Suppressor macrophage (primary cell): ENCODE measurements at places on chromosomes 3 and 15.

DNA sequence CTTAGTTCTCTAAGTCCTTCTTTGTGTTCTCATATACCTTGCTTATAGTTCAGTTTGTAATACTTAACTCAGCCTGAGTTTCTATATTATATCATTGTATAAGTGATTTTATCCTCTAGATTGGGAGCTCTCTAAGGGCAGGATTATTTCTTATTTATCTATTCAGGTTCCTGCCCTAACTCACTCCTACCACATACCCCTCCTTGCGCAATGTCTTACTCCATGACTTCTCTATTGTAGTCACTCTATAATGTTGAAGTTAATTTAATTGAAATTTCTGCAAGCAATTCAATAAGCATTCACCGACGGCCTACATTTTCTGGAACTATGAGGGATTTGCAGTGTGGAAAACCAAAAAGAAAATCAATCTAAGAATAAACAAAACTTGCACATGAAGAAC is 3.6 kb upstream of the OR5K4 start:
- DNase-seq: no peak

DNA sequence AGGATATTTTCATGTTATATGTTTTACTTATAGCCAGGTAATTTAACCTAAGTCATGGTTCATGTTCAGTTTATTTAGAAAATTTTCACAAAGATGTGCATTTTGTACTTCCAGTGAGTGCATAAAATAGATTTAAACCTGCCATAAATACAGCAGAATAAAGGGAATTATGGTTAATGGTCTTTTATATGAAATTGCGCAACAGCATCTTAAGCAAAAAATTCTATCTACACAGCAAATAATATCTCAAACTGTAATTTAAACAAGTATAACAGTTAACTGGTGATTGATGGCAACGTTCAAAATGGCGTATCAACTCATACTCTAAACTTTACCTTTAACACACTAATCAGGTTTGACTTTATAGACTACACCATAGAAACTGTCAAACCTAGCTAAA is 97.6 kb downstream of the ROBO1 start:
- no peak for DNase-seq

DNA sequence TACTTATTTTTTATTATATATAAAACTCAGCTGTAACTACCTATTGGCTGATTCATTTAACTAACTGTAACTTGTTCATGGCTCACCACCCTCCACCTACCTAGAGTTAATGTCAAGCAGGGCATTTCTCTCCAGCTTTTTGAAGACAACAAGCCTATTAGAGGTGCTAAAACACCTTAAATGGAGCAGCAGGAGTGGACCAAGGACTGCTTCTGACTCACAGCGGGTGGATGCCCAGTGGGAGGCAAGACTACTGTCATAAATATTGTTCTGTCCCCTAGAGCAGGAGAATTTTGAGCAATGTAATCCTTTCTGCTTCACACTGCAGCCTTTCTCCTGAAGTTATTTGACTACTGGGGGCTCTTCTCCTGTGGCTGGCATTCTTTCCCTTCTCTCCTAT is 146.9 kb downstream of the CLSTN2 start:
- DNase-seq: no peak

GRCh38 chr3:77427528-77427927 is 387.6 kb downstream of the ROBO2 start:
- no peak for DNase-seq

DNA sequence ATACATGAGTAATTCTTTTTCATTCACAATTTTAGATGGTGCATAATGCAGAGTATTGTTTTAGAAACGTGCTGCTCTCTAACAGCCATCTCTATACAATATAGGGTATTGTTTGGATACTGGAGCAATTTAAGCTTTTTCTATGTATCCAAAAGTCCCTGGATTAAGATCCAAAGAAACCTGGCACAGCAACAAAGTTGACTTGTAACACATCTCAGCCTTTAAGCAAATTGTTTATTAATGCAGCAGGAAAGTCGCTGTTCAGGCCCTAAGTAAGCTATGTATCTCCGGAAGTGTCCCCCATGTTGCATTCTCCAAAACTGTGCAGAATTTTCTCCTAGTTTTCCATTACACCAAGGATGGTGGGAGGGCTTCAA is 7.3 kb downstream of the VGLL4 start:
- DNase-seq: no peak

DNA sequence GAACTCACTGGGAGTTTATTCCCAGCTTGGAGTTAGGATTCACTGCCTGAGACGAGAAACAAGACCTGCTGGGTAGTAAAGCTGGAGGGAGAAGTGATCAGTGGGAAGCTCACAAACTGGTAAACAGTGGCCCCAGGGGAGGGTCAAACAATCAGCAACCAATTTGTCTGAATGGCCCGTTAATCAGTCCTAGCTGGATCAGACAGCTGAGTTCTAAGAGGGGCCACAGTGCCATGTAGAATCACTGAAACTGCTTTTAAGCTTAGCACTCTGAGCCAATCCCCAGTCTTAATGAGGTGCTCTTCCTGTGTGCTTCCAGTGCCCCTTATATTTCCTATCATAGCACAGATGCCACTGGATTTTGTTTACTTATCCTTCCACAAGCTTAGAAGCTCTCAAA is 591.7 kb downstream of the RSL24D1 start:
- DNase-seq: no peak

- DNase-seq: no peak
These were observed 15.0 kb downstream of the TAGLN3 start for GRCh38 chr3:112013784-112014143.

GRCh38 chr3:52402101-52402521 is 42.8 kb downstream of the SEMA3G start:
- DNase-seq: no peak

- no peak for DNase-seq
These were observed 503.9 kb upstream of the MDFIC2 start for GRCh38 chr3:70816346-70816745.

GRCh38 chr3:74808506-74809275 is 194.2 kb upstream of the CNTN3 start:
- no peak for DNase-seq

DNA sequence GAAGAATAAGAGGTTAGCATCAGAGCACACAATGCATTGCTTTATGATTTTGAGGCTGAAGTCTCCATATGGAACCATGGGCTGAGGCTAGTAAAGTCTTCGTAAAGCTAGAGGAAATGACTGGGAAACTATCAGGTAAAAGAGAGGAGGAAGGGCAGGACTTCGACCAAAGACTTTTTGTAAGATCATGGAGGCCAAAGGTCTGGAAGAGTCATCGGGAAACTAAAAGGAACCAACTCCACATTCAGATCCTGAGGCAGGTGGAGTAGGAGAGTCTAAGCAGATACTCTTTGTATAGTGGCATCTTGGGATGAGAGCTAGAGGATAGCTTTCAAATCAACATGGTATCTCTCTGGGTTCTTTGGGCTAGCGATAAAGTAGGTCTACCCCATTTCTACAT is 36.3 kb downstream of the SEMA6D start:
- DNase-seq: no peak

- DNase-seq: no peak
These were observed 1151.8 kb upstream of the ALCAM start for GRCh38 chr3:104214937-104215336.

DNA sequence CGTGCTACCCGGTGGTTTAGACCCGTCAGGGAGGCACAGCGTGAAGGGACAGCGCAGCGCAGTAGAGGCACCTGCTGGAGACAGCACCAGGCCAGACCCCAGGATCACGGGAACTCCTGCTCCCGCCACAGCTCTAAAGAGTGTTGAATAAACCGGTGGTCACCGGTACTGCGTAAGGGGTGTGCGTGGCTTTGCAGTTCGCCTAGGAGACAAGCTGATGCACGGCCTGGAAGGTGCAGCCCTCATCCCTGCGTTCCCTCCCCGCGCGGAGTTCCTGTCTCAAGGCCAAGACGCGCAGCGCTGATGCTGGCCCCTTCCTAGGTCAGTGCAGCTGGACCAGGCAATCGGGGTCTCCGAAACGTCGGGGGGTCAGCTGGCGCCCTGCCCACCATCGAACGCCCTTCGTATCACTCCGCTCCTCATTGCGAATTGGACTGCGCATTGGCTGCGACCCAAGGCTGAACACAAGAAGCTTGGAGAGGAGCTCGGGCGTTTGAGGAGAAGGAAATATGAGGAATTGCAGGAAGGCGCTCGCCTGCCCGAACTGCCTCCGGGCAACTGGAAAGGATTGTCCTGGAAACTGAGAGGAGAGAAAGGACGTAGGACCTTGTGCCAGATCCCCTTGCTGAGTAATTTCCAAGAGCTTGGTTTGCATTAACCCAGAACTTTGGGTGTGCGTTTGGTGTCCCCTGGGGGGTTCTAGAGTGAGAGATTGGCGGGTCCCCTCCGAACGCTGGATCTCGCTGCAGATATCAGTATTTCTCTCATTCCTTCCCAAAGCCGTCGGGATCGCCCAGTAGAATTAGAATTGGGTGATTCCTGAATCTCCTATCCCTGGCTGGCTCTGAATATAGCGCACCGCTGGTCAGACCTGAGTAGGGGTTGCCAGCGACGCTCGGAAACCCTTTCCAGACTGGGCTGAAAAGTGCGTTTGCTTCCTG is 2.3 kb upstream of the SOX14 start:
- DNase-seq: no peak

- DNase-seq: no peak
These were observed 13.5 kb upstream of the STXBP5L start for GRCh38 chr3:120894316-120895057.

GRCh38 chr3:46116996-46117395 is 89.7 kb upstream of the XCR1 start:
- DNase-seq: peak; percentile 75

DNA sequence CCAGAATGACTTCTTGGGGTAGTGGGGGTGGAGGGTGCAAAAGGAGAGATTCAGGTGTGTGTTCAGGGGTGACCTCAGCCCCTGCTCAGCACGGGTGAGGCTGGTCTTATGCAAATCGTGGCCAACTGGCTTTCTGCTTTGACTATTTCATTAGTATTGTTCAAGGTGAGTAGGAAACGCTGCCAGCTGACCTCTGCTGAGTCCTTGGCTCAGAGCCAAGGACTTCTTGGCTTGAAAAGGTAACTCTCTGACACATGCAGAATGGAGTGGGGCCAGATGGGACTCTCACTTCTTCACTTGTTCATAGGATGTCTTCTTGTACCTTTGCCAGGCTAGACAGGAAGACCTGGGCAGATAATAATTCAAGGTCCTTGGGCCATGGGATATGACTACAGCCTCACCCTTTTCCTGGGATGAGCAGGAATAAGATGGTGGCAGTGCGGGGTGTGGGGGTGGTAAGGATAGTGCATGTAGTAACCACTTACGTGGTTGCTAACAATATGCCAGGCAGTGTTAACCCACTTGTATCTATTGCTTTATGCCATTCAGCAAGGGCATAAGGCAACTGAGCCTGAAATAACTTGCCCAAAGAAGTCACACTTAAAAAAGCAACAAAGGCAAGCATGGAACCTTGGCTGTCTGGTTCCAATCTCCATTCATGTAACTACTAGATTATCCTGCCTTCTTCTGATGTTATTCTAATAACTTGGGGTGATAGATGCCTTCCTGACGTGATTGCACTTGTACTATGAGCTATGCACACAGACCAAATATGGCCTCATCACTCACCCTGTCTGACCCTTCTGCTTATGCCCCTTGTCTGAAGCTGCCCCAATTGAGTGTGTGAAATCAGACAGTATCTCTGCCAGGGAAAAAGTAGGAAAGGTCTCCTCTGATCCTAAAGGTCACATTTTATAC is 193.1 kb downstream of the NR1D2 start:
- DNase-seq: no peak

GRCh38 chr15:94555841-94556519 is 324.6 kb downstream of the MCTP2 start:
- DNase-seq: no peak

DNA sequence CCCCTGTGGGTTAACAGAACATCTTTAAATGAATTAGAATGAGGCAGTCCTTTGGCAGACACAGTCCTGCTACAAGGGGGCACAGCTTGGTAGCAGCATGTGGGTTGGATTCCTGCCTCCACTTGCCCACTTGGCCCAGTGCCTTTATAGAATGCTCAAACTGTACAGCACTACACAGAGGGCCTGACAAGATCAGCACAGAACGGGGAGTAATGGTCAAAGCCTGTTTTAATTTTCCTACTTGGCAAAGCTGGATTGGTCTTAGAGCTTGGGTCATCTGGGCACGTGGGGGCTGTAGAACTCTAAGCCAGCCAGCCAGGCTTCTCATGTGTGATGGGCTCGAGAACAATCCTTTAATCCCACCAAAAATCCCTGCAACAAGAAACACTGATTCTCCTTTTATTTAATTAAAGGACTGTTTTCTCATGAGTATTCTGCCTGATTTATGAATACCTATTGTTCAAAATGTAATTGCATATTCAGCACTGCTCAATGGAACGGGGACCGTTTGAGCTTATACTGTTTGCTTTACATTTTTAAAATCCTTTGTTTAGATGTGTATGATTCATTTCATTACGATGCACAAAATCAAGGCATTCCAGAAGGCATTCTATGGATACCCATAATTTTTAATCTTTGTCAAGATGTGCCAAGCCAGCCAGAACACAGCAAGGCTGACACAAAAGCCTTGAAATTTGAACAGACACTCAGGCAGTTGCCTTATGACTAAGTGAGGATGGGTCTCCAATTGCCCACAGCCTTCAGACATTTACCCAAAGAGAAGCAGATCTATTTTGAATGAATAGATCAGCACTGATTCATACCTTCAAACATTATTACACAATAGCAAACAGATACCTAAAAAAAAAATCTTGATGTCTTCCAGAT is 249.3 kb upstream of the TGFBR2 start:
- DNase-seq: no peak

- no peak for DNase-seq
These were observed 106.2 kb upstream of the PLAAT1 start for GRCh38 chr3:193134856-193135255.

DNA sequence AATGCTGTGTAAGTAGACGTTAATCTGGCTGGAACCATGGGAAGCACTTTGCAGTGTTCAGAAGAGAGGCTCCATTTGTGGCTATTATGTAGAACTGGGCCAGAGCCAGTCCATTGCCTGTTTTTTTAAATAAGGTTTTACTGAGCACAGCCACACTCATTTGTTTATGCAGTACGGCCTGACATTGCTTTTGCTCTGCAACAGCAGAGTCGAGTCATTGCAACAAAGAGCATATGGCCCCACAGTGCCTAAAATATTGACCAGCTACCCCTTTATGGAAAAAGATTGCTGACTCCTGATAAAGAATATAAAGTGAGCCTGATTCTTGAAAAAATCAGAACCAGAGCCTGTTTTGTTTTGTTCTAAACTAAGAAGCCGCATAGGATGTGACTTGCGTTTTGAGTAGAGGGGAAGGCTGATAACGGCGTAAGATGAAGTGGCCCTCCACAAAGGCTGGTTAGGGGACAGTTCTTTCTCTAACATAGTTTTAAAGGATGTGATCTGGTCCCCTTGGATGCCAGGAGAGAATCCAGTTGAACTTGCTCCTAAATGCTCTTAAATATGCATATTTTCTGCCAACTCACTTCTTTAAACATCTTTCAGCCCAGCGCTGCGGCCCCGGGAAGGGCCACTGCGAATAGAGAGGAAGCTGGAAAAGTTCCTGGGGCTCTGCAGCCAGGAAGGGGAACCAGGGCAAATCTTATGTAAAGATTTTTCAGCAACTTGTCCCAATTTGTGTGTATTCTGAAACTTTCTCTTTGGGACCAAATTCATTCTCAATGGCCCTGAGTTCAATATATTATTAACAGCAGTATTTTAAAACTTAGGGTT is 64.5 kb downstream of the GLDN start:
- DNase-seq: peak; percentile 27
